SW 1271 (cell line): ENCODE measurements at places on chromosomes 16 and 17.

GRCh38 chr17:39573447-39574298 is 34.0 kb downstream of the NEUROD2 start:
- DNase-seq = peak; percentile 38

DNA sequence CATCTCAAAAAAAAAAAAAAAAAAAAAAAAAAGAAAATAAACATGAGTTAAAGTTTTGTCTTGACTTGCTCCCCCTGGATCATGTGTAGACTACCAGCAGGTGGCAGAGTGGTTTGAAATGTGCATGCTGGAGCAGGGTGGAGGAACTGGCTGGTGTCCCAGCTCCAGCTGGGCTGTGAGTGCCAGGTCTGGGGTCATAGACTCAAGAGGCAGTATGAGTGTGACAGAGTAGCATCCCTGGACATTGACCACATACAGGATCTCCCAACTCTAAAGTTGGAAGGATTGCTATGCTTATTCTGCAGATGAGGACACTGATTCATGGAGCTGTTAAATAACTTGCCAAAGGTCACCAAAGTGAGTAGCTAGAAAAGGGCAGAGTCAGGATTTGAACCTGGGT is 198.0 kb upstream of the MPHOSPH6 start:
- peak; percentile 0 for DNase-seq

DNA sequence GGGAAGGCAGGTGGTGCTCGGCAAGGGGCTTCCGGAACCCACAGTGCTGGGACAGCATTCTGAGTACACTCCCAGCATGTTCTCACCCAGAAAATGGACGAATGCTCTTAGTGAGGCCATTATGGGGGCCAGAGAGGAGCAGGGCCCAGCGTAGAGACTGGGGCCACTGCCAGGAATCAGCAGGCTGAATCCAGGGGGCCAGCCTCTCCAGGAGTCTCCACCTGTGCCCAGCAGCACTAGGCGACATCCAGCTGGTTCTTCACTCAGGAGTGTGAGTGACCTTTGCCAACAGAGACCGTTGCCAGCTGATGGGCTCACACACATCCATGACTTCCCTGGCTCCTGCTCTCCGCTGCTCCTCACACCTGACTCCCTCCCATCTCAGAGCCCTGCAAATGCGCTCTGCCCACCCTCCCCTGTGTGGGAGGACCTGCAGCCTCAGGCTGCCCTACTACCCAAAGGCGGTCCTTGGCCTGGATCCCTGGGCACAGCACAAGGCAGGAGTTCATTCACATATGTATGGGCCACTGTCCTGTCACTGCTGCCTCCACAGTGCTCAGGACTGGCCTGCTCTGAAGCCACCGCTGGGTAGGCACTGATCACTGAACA is 5.1 kb downstream of the RHBDF1 start:
- DNase-seq = no peak

DNA sequence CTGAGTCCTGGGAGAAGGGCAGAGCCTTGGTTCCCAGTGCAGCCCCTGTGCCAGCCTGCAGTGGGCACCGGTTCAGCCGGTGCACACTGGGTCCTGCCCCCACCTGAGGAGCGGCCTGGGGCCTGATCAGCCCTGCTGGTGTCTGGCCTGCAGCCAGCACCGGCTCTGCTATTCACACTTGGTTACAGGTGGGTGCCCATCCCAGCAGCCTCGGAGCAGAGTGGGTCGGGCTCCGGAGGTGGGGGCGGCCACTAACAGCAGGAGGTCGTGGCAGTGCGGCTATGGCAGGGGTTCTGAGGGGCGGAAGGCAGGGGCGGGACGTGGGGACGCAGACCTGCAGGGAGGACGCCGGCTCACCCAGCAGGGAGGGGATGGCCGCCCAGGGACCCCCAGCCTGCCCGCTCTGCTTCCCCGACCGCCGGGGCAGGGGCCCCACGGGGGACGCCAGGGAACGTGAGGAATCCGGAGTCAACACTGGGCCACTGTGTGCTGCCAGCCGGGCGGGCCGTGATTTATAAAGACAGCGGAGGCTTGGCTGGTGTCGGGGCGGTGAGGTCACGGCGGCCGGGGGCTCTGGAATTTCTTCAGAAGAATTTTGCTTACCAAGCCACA is 20.3 kb downstream of the METRNL start:
- no peak for DNase-seq

DNA sequence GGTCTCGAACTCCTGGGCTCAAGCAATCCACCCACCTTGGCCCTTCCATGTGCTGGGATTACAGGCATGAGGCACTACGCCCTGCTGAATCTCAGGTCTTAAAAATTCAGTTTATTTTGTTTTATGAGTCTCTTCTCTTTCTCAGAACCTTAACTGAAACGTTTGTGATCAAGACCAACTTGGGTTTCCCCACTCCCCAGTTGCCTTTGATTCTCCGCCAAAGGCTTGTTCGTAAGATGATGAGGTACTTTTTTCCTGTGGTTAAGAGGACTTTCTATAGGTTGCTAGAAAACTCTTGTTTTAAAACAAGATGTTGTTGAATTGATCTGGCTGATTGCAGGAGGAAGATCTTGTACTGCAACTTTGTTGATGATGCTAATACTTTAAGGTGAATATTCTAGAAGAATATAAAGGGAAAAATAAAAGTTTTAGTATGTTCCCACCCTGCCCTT is 11.7 kb downstream of the ABCC1 start:
- no peak for DNase-seq

DNA sequence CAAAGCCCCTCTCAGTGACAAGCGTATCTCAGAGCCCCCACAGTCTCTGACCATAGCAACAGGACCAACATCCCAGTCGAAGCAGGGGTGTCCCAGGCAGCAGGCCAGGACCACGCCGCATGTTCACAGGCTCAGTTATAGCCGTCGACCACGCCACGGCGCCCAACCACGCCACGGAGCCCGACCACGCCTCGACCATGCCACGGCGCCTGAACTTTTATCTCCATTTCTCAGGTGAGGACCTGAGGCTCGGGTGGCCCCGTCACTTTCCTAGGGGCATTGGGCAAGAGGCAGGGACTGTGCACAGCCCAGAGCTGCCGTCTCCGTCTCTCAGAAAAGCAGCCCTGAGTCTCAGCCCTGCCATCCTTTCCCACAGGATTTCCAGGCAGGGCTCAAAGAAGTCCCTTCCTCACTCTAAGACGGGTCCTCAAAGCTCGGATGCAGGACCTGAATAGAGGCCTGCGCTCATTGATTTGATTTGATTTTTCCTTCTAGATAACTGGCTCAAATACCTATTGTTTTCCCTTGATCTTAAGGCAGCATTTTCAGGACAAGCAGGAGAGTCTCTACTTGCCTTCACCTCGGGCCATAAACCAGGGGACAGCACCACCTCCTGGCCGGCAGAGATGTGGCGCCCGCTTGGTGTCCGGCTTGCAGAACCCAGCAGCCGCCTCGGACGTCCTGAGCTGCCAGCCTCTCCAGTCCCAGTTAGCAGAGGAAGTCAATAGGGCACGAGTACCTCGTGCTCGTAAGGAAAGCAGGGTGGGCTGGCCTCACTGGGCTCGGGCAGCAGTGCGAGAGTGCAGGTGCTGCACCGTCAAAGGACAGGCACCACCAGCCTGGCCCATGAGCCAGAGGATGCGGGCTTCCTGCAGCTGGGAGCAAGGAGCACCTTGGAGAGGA is 38.8 kb downstream of the C16orf95 start:
- DNase-seq = no peak

DNA sequence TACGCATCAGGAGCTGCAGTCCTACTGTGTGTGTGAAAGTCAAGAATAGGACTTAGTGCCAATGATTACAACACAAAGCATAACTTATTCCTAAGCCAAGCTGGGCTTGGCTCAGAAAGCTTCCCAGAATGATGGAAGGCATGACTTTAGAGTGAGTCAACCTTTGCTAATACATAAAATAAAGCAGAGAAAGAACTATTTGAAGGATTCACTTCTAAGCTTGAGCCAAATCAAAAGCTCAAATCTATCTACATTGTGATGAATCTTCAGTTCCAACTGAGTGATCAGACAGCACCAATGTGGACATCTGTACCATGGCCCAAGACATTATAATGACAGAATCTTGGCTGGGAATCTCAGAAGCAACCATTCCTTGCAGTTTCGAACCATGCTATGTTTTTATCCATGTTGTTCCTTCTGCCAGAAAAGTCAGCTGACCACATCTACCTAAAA is 41.4 kb downstream of the SMG6 start:
- DNase-seq = no peak

- DNase-seq = no peak
Observed at GRCh38 chr17:72296456-72296855, 175.6 kb downstream of the SOX9 start.

DNA sequence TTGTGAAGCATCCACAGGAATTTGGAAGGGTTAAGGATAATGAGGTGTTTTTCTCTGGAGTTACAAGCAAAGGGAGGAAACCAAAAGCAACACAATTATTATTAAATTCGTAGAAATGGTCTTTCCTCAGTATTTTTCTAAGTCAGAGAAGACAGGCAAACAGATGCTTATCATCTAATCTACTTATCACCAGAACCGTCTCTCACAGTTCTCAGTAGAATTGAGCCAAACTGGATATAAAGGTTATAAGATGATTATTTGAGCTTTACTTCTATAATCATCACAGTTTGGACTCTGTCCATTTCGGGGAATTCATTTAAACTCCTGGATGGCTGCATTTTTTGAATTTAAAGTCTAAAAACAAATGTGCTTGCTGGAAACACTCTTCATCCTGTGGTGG is 245.0 kb downstream of the KCNJ2 start:
- DNase-seq = no peak

DNA sequence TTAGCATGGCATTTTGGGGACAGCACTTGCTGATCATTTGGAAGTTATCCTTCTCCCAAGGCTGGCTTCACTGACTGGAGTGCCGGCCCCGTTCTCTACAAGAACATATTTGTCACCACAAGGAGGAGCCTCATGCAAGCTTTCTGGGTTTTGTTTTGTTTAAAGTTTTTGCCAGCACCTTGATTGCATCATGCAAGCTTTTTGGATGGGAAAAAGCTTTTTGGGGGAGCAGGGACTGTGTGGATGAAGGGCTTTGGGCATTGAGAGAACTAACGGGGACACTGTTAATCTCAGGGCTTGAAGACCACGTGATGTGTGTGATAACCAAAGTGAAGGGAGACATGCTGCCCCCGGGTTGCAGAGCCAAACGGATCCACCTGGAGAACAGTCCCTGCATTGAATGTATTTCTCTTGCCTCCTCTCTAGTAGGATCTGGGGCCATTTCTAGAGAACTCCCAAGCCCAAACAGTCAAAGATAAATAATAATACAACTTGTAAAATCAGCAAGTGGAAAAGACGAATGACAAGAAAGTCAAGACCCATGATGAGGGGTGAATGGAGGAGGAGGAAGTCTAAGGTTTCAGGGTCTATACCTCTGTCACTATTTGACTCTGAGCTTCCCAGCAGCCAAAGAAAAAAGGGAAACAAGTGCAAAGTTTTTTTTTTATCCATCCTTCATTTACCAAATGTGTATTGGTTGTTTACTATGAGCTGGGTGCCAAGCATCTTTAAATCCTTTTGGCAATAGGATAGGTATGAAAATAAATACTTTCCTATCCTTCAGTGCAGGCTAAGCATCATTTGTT is 17.2 kb downstream of the TMEM114 start:
- DNase-seq = peak; percentile 3

- DNase-seq = no peak
Observed at GRCh38 chr17:2259769-2260536, 43.6 kb downstream of the SMG6 start.

DNA sequence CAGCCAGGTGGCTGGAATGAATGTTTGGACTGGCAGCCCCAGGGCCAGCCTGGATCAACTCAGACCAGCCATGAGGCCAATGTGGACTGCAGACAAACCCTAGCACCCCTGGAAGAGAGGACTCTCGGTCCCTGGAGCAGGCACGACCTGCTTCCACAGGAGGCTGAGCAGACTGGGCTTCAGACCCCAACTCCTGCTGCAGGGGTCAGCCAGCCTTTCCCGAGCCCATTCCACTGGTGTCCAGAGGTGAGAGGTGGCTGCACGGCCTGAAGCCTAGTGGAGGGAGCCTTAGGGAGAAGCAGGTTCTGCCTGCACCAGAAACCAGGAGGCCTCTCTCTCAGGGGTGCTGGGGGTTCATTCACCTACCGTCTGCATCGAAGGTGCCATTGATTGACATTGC is 97.1 kb downstream of the CPPED1 start:
- no peak for DNase-seq

DNA sequence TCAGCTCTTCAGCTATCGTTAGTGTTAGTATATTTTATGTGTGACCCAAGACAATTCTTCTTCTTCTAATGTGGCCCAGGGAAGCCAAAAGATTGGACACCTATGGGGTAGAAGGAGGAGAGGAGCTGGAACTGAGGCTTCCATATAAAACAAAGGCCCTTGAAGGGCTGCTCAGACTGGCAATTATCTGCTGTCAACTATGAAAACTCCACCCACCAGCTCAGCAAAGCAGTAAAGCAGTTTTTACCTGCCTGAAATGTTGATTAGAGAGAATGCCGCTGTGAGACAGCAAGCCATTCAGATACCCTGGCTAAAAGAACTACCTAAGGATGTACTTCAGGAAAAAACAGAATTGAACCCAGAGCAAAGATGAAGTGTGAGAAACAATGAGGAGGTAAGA is 45.9 kb upstream of the GNAO1 start:
- no peak for DNase-seq

- no peak for DNase-seq
Observed at GRCh38 chr16:80041410-80041809, 440.9 kb upstream of the MAF start.

GRCh38 chr16:7227229-7227721 is 105.4 kb upstream of the RBFOX1 start:
- DNase-seq = no peak

- DNase-seq = no peak
Observed at GRCh38 chr17:32470405-32471167, 16.2 kb upstream of the CDK5R1 start.

- DNase-seq = no peak
Observed at GRCh38 chr17:38451840-38452529, 23.7 kb downstream of the ARHGAP23 start.

DNA sequence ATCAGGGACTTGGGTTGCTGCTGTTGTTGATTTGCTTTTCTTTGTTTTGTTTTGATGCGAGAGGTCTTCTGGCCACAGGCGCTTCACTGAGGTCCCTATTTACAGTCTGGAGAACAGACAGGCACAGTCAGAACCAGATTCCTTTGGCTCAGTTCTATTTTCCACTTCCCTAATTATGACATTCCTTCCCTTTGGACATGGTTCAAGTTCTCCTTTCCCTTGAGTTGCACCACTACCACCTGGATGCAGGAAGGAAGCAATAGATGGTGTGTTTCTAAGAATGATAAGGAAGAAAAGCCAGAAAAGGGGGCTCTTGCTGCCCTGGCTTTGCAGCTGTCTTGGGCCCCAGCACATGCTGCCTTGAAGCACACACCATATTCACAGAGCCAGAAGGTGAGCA is 160.6 kb downstream of the MAF start:
- no peak for DNase-seq
